Activated CD8-positive, alpha-beta memory T cell treated with anti-CD3 and anti-CD28 coated beads for 4 hours (primary cell): ENCODE measurements at places on chromosomes 1 and 21.
A peak's percentile ranks its signal among the peaks of the same experiment; 100 is the strongest.

- no peak for DNase-seq
Measured at GRCh38 chr1:224897529-224898327, 31.7 kb upstream of the DNAH14 start.

DNA sequence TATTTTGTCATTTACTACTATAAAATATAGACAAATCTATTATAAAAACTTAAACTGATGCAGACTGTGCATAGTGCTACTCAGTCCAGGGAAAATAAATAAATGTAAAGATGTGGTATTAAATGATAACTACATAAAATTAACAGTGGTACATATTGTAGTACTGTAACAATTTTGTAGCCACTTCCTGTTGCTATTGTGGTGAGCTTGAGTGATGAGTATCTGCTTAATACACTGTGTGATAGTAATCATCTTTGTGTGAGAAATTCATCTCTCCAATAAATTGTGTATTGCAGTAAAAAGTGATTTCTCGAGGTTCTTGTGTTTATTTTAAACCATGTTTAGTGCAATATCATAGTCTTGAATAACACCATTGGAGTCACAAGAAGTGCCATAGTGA, 353.4 kb upstream of the ZRANB2 start:
- no peak for DNase-seq

DNA sequence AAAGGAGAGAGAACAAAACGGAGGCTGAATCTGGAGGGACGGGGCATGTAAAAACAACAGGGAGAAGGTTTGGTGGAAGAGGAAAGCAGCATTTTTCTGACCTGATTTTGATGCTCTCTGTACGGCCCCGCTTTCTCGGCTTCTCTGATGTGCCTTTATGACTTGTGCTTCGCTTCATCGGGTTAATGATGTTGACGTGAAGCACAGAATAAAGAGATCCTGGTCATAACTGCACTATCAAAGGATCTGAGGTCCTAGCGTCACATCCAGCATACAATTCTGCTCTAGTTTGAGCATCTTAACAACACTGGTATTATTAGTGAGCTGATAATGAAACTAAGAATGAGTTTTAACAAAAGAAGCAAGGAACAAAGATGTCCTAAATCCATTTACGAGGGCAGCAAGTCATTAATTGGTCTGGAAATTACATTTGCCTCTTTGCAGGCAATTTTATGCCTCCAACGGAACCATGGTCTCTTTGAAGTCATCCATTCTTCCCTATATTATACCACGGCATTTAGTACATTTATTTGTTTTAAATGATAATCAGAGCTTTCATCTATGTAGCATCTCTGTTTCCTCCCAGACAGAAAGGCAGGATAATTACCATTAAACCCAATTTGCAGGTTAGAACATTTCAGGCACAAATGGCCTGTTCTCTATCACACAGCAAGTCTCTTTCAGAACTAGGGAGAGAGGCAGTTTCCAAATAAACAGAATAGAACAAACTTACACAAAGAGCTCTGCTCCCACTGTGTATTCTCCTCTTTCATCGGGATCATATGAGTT, 45.3 kb upstream of the B3GALNT2 start:
- DNase-seq, result no peak

- peak; percentile 63 for DNase-seq
Measured at GRCh38 chr21:42062236-42063022, 8.7 kb upstream of the UMODL1 start.

DNA sequence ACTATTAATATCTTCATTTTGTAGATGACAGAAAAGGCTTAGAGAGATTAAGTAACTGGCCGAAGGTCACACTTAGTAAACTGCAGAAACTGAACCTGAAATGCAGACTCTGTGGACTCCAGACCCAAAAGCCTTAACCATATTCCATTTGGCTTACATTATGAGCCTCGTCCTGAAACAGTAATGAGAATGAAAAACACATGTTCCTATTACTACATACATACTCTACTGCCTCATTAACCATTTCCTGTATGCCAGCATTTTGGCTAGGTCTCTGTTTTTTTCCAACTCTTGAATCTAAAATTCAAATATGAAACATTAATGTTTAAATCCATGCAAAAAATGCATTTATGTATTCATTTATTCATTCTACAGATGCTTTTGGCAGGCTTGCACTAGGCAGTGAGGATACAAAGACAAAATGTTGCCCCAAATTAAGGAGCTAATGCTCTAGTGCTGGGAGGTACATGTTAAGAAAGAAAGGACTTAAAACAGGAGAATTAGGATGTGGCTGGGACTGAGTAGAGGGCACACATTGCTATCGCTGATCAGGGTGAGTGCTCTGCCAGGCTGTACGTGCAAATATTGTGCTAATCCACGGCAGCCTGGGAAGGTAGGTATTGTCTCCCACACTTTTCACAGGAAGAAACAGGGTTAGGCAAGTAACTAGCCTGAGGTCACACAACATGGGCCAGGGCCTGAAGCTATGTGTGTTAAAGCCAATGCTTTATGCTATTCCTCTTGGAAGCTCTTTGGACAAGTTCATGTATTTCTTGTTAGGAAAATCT, 14.0 kb downstream of the DEGS1 start:
- DNase-seq, result no peak

- DNase-seq, result no peak
Measured at GRCh38 chr1:15412843-15413242, 3.2 kb downstream of the EFHD2 start.
